NCI-H187 treated with DMSO at 0.1 percent for 48 hours (cell line): ENCODE measurements at places on chromosomes 11 and 22.
A peak's percentile ranks its signal among the peaks of the same experiment; 100 is the strongest.

- DNase-seq, result no peak
Observed at GRCh38 chr22:38864361-38865191, 7.4 kb downstream of the CBX6 start.

- peak; percentile 99 for DNase-seq
Observed at GRCh38 chr11:70913715-70914231, 338.6 kb downstream of the SHANK2 start.

GRCh38 chr11:44208976-44209603, 100.8 kb downstream of the ALX4 start:
- no peak for DNase-seq

DNA sequence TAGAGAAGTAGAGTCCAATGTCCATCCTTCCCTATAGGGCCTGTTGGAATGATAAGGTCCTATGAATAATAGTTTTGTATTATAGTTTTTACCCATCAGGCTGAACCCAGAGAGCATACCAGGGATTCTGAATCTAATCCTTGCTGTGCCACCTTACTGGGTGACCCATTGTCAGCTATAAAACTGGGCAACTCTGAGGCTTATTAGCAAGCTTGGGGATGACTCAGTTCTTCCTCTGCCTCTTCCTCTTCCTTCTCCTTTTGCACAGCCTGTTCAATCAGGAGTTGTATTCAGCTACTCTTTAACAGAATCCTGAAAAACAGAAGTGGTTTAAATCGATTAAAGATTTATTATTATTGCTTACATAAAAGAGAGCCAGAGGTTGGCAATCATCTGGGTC, 8.9 kb downstream of the HEPHL1 start:
- no peak for DNase-seq
